Activated naive CD4-positive, alpha-beta T cell treated with Interleukin-2 at 50 U/mL for 16 hours (primary cell): ENCODE measurements at places on chromosomes 5 and 9.
A peak's percentile ranks its signal among the peaks of the same experiment; 100 is the strongest.

- DNase-seq = peak; percentile 5
Observed at GRCh38 chr5:151696470-151697061, 9.9 kb upstream of the SPARC start.

DNA sequence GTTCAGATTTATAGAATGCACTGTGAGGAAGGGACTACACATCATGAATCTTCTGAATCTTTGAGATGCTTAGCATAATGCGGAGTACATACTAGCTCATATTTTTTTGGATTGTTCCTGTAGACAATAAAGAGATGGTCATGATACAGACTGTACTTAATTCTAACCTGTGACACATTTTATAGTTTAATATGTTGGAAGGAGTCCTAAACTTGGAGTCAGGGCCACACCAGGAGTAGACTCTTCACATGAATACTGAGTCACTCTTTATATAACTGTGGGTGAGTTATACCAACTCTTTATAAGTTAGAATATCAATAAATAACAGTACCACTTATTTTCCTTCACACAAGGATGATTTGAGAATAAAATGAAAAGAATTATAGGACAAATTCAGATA lies 16.9 kb downstream of the C9orf85 start:
- DNase-seq = no peak

GRCh38 chr5:133404724-133405123 lies 207.6 kb downstream of the FSTL4 start:
- no peak for DNase-seq

DNA sequence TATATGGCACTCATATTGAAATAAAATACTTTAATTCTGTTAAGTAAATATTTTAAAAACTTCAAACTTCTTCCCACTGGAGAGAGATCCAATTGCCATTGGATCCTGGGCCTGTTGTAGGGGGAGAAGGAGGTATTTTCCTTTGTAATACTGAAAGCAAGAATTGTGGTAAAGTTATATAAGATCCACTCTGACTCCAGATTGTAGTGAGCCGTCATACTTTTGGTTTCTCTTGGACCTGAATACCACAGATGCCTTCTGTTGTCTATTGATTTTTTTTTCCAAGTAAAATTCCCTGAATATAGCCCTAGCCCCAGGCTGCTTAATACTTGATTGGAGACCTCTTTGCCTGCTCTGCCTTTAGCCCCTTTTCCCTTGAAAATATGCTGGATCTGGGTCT lies 86.9 kb downstream of the ATG10 start:
- DNase-seq = no peak

- DNase-seq = no peak
Observed at GRCh38 chr9:89166852-89167251, 11.8 kb downstream of the SHC3 start.

- DNase-seq = no peak
Observed at GRCh38 chr9:109481856-109482255, 16.3 kb downstream of the PTPN3 start.

DNA sequence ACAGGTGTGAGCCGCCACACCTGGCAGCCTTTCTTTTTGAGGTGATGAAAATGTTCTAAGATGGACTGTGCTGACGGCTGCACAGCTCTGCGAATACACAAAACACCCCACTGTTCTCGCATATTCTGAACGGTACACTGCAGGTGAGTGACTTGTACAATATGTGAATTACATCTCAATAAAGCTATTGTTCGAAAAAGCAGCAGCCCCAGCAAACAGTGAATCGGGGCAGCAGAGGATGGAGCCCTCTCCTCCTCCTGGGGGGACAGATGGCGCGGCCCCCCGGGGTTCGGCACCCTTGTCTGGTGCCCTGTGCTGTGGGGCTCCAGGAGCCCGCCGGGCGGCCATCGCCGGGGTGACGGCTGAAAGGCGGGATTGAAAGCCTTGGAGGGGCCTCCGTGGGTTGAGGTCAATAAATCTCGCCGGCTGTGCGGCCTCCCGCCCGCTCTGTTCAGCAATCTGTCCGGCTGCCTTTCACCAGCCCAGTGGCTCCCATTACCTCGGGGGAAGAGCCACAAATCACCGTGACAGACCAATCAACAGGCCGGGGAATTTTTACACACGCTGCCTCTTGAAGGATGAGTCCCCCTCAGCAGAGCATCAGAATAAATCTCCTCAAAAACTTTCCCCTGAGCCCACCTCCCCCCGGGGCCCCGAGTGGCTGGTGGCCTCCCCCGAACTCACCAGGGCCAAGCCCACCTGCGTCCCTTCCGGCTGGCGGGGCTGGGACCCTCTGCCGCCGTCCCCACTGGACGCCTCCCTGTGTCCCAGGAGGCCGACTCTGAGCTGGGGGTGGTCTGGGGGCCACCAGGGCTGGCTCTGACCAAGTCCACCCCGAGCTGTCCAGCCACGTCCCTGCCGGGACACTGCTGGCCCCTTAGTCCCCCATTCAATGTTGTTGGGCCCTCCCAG lies 37.8 kb upstream of the TMEM250 start:
- DNase-seq = no peak

GRCh38 chr5:135980620-135981019 lies 25.8 kb upstream of the LECT2 start:
- no peak for DNase-seq

DNA sequence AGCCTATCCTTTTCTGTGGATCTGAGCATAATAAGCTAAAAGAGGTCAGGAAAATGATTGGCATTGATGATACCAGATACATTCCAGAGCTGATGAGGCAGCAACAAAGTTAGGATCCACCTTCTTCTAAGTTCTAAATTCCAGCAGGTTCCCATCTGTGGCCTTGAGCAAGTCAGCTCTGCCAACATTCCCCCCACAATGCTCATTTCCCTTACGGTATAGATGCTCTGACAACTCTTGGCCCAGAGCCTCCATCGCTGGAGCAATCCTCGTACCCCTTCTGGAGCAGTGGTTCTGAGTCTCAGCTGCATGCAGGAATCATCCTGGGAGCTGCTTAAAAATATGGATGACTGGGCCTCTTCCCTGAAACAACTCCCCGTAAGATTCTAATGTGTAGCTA lies 78.1 kb downstream of the MED27 start:
- no peak for DNase-seq

DNA sequence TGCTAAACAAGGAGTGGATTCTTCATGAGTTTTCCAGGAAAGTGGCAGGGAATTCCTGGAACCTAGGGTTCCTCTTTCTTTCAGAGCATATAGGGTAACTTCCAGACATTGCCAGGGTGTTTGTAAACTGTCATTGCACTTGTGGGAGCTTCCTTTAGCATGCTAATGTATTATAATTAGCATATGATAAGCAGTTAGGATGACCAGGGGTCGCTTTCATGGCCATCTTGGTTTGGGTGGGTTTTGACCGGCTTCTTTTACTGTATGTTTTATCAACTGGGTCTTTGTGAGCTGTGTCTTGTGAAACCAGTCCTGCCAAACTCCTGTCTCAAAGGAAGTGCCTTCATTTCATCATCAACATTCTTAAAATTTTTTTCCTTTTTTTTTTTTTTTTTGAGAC lies 11.9 kb upstream of the MELK start:
- no peak for DNase-seq

DNA sequence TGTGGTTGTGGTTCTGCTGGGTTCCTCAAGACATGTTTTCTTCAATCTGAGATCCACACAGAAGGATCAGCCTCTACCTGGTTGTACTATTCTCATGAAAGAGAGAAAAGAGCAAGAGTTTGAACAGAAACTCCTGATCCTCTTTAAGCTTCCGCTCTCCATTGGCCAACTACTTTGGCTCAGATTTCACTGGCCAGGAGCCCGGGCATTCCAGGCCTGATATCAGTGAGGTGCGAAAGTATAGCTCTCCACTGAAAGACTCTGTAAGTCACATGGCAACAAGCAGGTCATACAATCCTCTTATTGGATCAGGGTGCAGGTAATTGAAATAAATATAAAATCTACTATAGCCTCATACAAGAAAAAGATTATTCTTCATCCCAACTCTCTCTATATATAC lies 920.5 kb downstream of the TLE4 start:
- DNase-seq = no peak

DNA sequence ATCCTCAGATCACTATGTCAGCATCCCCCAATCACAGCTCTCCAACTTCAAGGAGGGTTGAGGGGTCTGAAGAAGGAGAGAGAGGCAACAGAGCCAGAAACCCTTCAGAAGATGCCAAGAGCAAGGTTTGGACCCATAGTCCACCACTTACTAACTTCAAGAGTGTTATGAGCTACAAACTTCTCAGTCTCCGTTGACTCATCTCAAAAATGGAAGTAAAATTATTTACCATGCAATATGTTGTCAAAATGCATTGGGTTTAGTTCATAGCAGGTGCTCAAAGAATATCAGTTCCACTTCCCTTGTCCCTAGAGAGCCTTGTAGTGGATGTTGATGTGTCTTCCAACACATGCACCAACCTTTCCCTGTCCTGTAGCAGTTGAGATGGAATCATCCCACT lies 116.0 kb downstream of the KCNIP1 start:
- DNase-seq = no peak

GRCh38 chr5:144191998-144192397 lies 21.3 kb downstream of the KCTD16 start:
- peak; percentile 15 for DNase-seq

GRCh38 chr5:116750631-116751580 lies 176.3 kb upstream of the SEMA6A start:
- no peak for DNase-seq

GRCh38 chr5:78268356-78268755 lies 26.1 kb downstream of the AP3B1 start:
- no peak for DNase-seq

GRCh38 chr9:83665580-83666200 lies 42.1 kb downstream of the UBQLN1 start:
- DNase-seq = no peak

DNA sequence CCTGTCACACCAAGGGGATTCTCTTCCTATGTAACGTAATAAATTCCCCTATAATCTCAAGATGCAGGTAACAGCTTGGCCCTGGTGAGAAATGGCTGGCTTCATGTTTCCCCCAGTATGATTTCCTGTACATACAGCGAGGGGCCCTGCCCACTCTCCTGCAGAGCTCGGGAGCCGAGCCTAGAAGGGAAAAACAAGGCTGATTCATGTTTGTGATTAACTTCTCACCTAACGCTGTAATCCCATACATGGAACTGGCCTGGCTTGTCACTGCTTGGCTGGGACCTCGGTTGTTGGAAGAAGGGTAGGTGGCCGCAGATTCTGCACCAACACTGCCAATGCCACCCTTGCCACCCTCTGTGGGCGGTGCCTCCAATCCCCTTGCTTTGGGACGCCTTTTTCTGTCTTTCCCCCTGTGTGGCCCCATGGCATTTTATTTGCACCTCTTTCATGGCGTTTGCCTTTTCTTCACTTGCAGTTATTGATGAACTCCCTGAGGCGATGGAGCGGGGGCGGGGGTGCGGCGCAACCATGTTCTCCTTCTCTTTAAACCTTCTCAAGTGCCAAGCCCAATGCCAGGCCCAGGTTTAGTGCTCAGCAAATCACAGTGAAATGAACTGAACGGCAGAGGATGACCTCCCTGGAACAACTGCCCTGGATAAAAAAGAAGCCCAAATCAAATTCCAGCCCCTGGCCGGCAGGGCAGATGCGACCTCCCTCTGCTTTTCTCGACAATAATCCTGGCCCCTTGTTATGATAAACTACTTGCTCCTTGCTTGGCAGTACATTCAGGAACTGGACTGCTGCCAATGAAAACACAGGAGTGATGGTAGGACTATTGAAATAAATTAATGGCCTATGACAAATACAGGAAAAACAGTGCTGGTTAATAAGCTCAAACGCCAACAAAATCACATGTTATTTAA lies 108.1 kb downstream of the TMEM174 start:
- DNase-seq = no peak

- DNase-seq = no peak
Observed at GRCh38 chr5:106408570-106408969, 1262.2 kb downstream of the EFNA5 start.
